Lung (tissue), 17 donors: ENCODE measurements at places on chromosomes 7 and 10. TPM values are rescaled to one million over a fixed set of nuclear protein-coding genes. Genes with fewer than 3 reads are reported as not detected.

- no peak overlapping the region for H3K4me3 ChIP-seq
- H3K36me3 ChIP-seq, result peaks cover 30% of the 10 kb centered on the region
- no peak overlapping the region for H3K27ac ChIP-seq
- DNase-seq, result no peak
- no peaks in the 10 kb centered on the region for H3K27me3 ChIP-seq
Observed at GRCh38 chr10:122225330-122225729, 45.8 kb upstream of the BTBD16 start.

DNA sequence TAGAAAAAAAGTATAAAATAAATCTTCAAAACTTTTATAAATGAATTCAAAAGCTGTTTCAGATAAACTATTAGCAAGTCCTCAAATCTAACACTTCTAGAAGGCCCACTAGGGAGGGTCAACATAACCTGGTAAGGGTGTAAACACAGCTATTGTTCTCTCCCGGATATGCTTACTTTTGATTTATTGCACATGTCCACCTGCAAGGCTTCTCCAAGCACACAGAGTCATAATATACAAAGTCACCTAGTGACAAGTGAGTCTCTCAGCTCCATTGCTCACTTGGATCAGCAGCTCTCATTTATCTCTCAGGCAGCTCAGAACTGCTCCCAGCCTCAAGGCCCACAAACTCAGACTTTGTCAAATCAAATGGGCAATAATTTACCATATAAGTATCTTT, 44.0 kb upstream of the COL1A2 start:
- DNase-seq, result no peak
- H3K4me1 ChIP-seq, result no peaks in the 10 kb centered on the region
- H3K27me3 ChIP-seq, result no peaks in the 10 kb centered on the region
- H3K36me3 ChIP-seq, result no peaks in the 10 kb centered on the region

DNA sequence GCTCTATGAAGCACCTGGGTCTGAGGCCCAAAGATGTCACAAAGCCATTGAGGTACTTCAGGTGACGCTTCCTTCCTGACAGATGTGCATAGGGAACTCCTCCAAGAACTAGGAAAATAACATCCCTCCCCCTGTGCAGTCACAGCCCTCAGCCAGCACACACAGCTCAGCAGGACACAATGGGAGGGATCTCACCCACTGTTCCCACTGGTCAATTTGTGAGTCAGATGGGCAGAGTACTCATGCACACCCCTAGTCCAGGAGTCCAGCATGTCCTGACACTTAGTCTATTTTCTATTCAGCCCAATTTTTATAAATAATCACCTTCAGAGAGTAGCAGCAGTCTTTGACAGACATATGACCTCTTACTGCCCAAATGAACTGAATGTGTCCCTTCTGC, 60.7 kb upstream of the PFKP start:
- DNase-seq, result no peak
- no peak overlapping the region for H3K27ac ChIP-seq
- H3K27me3 ChIP-seq, result no peaks in the 10 kb centered on the region
- no peak overlapping the region for H3K4me3 ChIP-seq
- H3K4me1 ChIP-seq, result peaks cover 3% of the 10 kb centered on the region
- no peaks in the 10 kb centered on the region for H3K36me3 ChIP-seq

DNA sequence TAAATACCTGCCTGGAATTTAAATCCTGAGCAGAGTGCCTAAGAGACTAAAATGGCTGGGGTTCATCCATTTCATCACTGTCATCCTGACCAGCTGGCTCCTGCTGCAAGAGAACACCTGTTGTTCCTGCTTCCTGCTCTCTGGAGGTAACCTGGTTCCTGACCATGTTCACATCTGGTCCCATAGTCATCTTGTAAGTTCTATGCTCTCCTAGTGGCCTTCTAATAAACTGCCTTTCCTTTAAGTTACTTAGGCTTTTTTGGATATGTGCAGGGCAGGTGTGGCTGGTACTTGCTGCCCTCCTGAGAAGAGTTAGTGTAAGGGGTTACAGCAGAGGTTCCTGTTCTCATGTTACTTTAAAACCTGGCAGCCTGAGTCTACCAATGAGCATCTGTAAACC, 80.0 kb downstream of the NRCAM start:
- no peak for DNase-seq
- H3K36me3 ChIP-seq, result no peaks in the 10 kb centered on the region
- no peak overlapping the region for H3K4me3 ChIP-seq
- H3K27ac ChIP-seq, result no peak overlapping the region

DNA sequence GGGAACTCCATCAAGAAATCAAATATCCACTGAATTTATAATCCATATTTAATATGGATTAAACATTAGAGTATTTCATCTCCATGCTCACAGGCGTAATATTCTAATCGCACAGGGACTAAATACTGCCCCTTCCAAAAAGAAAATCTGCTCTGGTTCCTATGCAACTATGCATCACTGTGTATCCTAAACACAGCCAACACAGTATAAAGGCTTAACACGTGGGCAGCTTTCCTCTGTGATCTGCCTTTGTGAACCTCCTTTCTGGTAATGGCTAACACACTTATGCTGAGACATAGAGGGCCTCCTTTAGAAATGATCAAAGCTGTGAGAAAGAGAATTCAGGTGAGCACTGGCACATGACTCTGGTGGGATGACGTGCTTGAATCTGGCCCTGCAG, 110.2 kb downstream of the RAB11FIP2 start:
- no peaks in the 10 kb centered on the region for H3K36me3 ChIP-seq
- H3K4me3 ChIP-seq, result no peak overlapping the region
- DNase-seq, result no peak
- H3K27me3 ChIP-seq, result no peaks in the 10 kb centered on the region
- H3K4me1 ChIP-seq, result no peaks in the 10 kb centered on the region
- no peak overlapping the region for H3K27ac ChIP-seq

SCRN1 gene
- polyA plus RNA-seq, result 11.9 TPM

ALDH18A1 gene
- polyA plus RNA-seq, result 12.6 TPM

DNA sequence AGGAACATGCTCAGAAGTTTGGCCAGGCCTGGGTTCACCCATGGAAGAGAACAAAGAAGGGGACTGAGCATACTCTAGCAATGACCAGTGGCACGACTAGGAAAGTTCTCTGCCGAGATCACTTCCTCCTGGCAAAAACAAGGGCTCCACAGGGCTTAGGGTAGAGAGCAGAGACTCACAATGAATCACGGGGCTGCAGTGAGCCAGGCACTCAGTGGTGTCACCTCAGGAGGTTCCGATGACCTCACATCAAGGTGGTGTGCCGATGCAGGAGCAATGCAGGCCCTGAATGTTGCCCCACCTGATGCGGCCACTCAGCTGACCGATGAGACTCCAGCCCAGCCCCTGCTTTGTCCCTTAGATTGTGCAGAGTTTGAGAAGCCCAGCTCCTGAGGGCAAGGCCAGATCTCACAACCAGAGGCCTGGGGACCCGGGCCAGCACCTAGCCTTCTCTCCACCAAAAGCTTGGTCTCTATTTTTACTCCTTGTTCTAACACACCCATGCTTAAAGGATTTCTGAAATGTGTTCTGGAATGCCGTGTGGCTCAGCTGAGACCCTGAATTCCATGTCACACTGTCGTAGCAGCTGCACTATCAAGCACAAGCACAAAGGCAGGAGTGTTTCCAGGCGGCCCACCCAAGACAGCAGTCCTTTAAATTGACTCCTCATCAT, 60.9 kb downstream of the COBL start:
- no peaks in the 10 kb centered on the region for H3K27me3 ChIP-seq
- H3K36me3 ChIP-seq, result no peaks in the 10 kb centered on the region
- no peak for DNase-seq
- no peak overlapping the region for H3K27ac ChIP-seq
- no peak overlapping the region for H3K4me3 ChIP-seq

GRCh38 chr10:73000973-73001372, 46.4 kb upstream of the PLA2G12B start:
- no peaks in the 10 kb centered on the region for H3K27me3 ChIP-seq
- no peak for DNase-seq
- no peak overlapping the region for H3K4me3 ChIP-seq
- no peaks in the 10 kb centered on the region for H3K4me1 ChIP-seq
- peaks cover 7% of the 10 kb centered on the region for H3K36me3 ChIP-seq

STEAP1 gene
- polyA plus RNA-seq, result 4.5 TPM
